ENCODE measurements at places on chromosomes 6 and 20.

GRCh38 chr20:50284811-50285375 is 94.3 kb downstream of the CEBPB start:
- DNase-seq = no peak

GRCh38 chr20:50215926-50216325 is 25.3 kb downstream of the CEBPB start:
- DNase-seq = no peak

DNA sequence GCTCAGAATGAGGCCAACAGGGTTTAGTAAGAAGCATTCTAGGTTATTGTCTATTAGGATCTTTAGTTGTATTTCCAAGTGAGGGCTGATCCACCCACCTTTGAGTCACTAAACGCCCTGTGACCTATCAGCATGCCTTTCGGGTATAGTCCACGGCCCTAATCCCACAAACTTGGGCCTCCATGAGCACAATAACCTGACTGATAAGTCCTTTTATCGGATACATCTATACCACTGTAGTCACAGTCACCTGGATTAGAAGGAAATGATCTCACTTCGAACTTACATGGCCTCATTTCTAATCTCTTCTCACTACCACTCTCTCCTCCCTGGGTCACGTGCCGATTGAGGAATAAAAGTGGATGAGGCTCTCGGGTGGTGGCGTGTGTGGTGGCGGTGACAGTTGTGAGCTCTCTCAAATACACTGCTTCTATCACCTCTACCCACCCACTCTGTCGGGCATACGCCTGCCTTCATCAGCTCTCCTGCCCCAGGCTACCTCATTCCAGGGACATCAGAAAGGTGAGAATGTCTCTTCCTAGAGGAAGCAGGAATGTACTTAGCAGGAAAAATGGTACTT is 65.2 kb downstream of the TRAM2 start:
- DNase-seq = no peak

DNA sequence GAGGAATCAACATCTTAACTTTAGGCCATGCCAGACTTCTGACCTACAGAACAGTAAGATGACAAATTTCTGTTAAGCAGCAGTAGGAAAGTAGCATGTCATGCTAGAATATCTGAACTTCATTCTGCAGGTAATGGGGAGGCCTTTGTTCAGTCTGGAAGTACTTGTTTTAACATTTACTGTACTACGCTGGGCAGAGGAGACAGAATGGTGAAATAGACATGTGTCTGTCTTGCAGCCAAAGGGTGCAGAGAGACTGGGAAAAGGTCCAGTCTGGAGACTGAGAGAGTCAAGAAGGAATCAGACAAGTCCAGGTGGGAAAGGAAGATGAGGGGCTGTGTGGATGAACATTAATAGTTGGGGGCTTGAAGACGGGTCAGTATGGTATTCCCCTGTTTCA is 17.5 kb upstream of the ZBTB2 start:
- no peak for DNase-seq

DNA sequence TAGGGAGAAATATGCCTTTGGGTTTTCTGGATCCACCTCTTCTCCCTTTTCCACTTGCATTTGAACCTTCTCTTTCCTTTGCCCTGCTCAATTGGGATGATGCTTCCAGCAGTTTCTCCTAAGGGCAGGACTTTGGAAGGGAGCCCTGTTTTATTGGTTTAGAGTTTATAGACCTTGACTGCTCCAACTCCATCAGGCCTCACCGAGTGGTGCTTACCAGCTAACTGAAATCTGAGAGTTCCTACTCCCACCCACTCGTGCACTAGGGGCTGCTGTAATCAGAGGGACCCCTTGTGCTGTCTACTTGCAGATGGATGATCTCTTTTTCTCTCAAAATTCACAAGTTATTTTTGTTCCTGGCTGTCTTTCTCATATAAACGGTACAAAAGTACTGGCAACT is 121.3 kb upstream of the SLC22A16 start:
- DNase-seq = no peak

DNA sequence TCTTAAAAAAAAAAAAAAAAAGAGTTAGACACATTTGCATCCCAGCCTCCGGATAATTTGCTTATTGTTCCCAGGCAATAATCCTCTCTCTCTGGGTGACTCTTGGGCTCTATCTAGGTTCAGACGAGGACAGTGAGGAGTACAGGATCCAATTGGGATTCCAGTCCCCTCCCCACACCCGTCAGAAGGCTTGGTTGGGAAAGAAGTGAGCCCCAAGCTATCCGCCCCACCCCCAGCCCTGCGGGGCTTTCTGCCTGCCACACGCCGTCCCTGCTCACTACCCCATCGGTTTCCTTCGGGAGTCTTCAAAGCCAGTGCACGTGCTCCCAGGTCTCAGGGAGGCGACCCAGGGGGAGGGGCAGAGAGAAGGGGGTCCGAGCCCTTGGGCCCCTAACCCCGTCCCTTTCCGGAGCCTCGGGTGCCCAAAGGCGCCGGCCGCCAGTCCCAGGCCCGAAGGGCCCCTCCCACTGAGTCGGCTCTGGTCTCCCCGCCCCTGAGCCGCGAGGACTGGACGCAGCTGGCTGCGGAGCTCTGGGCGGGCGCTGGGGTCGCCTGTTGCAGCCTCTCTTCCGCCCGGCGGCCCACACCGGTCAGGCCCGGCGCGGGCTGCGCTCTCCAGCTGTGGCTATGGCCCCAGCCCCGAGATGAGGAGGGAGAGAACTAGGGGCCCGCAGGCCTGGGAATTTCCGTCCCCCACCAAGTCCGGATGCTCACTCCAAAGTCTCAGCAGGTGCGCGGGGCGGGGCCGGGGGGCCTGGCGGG is 2.5 kb downstream of the MYMX start:
- DNase-seq = no peak

GRCh38 chr6:12224251-12224650 is 65.9 kb upstream of the EDN1 start:
- DNase-seq = no peak

DNA sequence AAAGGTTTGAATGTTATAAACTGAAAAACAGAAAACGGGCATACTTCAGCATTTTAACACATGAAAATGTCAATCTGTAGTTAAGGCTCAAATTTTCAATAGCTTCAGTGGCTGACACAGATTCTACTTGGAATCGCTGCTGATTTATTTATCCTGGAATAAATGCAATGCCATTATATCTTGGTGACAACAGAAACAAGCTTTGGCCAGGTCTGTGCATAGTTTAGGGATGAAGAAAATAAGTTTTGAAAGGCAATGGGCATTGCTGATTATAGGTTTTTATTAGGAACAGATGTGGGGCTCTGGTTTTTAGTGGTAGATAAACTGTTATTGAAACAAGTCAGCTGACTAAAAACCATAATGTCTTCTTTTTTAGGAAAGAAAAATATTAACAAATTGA is 96.8 kb upstream of the SOX4 start:
- DNase-seq = no peak

- no peak for DNase-seq
These were observed 50.9 kb upstream of the CD2AP start for GRCh38 chr6:47426524-47427302.

- DNase-seq = no peak
These were observed 895.9 kb downstream of the EYS start for GRCh38 chr6:64811119-64811518.

- no peak for DNase-seq
These were observed 2.2 kb downstream of the QKI start for GRCh38 chr6:163416557-163417253.

- DNase-seq = no peak
These were observed 699.7 kb downstream of the DOK5 start for GRCh38 chr20:55175081-55175480.

DNA sequence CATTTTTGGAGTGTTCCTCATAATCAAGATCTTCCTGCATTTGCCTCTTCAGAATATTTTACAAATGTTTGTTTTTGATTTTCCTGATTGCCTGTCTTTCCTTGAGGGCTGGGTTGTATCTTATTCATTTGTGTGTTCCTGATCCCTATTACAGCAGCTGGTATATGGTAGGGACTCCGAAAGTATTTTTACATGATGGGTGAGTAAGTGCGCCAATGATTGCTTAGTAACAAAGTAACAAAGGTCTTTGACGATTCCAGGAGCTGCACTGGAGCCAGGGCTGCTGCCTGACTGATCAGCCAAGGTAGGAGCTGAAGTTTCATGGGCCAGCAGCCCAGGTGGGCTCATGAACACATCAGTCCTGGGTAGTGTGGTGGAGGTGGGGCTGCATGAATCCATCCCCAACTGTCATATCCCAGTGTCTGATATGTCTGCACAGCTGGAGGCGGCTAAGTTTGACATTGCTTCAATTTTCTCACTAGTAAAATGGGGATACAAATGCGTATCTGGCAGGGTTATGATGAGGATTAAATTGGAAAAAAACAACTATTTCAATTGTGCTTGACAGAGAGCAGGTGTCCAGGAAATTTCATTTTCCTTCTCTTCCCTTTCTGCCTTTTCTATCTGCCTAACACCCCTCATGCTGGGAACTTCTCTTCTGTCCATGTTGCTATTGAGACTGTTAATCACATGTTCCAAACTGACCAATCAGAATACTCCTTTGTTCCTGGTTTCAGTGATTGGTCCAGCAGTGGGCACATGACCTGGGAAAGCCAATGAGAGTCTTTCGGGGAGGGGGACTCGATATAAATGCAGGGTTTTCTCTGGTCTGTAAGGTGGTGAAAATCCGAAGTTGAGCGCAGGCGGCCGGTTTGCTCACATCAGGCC is 90.7 kb downstream of the CDH26 start:
- DNase-seq = no peak

All from T-helper 17 cell (primary cell).